A549 treated with RU486 at 1 μM for 4 hours (cell line): ENCODE measurements at places on chromosomes 11 and 22. TPM values are rescaled to one million over a fixed set of nuclear protein-coding genes. Genes with fewer than 3 reads are reported as not detected.

MAP6 gene
- 1.5 to 2.0 TPM (median 1.7 TPM) in 5 replicates for total RNA-seq

TENM4 gene
- total RNA-seq = 0.01 to 0.19 TPM (median 0.14 TPM) in 3 of 5 replicates, not detected in the others

CCDC87 gene
- total RNA-seq = 0.53 to 0.80 TPM (median 0.64 TPM) in 5 replicates

APIP gene
- 21.2 to 29.9 TPM (median 24.5 TPM) in 5 replicates for total RNA-seq

FAM180B gene
- 0.07 TPM in 1 of 5 replicates, not detected in the others for total RNA-seq

MUC6 gene
- 0.01 TPM in 2 of 5 replicates, not detected in the others for total RNA-seq

GGTLC3 gene
- total RNA-seq = not detected in 5 replicates

SLC5A4 gene
- not detected in 5 replicates for total RNA-seq

KCNJ5 gene
- total RNA-seq = 0.10 TPM in 1 of 5 replicates, not detected in the others
